ENCODE measurements at places on chromosomes 16 and 17. TPM values are rescaled to one million over a fixed set of nuclear protein-coding genes. Genes with fewer than 3 reads are reported as not detected.

The MFAP4 gene
- 1.5 TPM for total RNA-seq

The MLLT6 gene
- total RNA-seq: 25.1 TPM

The KATNB1 gene
- total RNA-seq: 25.7 TPM

The CCP110 gene
- total RNA-seq: 17.8 TPM

The SCGB1C2 gene
- total RNA-seq: not detected

The ZFP3 gene
- total RNA-seq: 0.18 TPM

DNA sequence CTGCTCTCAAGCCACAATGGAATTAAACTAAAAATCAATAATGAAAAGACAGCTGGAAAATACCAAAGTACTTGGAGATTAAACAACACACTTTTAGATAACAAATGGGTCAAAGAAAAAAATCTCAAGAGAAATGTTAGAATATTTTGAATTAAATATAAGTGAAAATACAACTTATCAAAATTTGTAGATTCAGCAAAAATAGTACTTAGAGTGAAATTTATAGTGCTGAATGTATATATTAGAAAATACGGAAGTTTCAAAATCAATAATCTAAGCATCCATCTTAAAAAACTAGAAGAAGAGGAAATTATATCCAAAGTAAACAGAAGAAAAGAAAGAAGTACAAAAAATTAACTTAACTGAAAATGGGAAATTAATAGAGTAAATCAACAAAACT, 179.2 kb upstream of the CDH11 start:
- no peak overlapping the region for H3K27ac ChIP-seq
- H3K36me3 ChIP-seq: no peaks in the 10 kb centered on the region
- no peak for DNase-seq
- H3K27me3 ChIP-seq: no peaks in the 10 kb centered on the region
- no peaks in the 10 kb centered on the region for H3K4me1 ChIP-seq

GRCh38 chr16:89556750-89557689, 3.5 kb upstream of the RPL13 start:
- peak; percentile 93 for DNase-seq
- H3K27ac ChIP-seq: no peak overlapping the region
- H3K4me1 ChIP-seq: no peaks in the 10 kb centered on the region
- H3K27me3 ChIP-seq: no peaks in the 10 kb centered on the region
- peaks cover 53% of the 10 kb centered on the region for H3K36me3 ChIP-seq

- H3K4me3 ChIP-seq: no peak overlapping the region
- no peak for DNase-seq
- H3K4me1 ChIP-seq: no peaks in the 10 kb centered on the region
Measured at GRCh38 chr17:46063241-46063640, 64.2 kb downstream of the STH start.

GRCh38 chr16:77063676-77064016, 127.3 kb upstream of the MON1B start:
- no peak overlapping the region for H3K27ac ChIP-seq
- no peak overlapping the region for H3K4me3 ChIP-seq
- H3K4me1 ChIP-seq: no peaks in the 10 kb centered on the region
- no peaks in the 10 kb centered on the region for H3K36me3 ChIP-seq
- H3K27me3 ChIP-seq: no peaks in the 10 kb centered on the region

- H3K4me3 ChIP-seq: no peak overlapping the region
- peaks cover 2% of the 10 kb centered on the region for H3K4me1 ChIP-seq
- H3K27me3 ChIP-seq: no peaks in the 10 kb centered on the region
Measured at GRCh38 chr17:65514541-65514940, 46.9 kb downstream of the AXIN2 start.

- H3K4me1 ChIP-seq: no peaks in the 10 kb centered on the region
- no peak overlapping the region for H3K4me3 ChIP-seq
- no peaks in the 10 kb centered on the region for H3K27me3 ChIP-seq
Measured at GRCh38 chr17:80796430-80796861, 195.2 kb upstream of the CHMP6 start.

DNA sequence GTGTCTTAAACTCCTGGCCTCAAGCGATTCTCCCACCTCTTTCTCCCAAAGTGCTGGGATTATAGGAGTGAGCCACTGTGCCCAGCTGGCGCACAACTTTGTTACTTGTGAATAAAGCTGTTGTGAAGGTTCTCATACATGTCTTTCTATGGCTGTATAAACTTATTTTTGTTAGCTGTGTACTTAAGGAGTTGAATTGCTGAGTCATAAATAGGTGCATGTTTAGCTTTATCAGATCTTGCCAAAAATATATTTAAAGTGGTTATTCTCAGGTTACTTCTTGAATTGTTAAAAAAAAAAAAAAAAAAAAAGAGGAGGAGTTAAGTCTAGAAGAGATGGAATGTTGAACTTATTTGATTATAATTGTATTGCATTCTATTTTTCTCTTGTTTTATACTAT, 47.6 kb upstream of the IRX3 start:
- H3K4me3 ChIP-seq: no peak overlapping the region
- H3K36me3 ChIP-seq: no peaks in the 10 kb centered on the region
- H3K27me3 ChIP-seq: no peaks in the 10 kb centered on the region
- peaks cover 6% of the 10 kb centered on the region for H3K4me1 ChIP-seq
- H3K27ac ChIP-seq: no peak overlapping the region

DNA sequence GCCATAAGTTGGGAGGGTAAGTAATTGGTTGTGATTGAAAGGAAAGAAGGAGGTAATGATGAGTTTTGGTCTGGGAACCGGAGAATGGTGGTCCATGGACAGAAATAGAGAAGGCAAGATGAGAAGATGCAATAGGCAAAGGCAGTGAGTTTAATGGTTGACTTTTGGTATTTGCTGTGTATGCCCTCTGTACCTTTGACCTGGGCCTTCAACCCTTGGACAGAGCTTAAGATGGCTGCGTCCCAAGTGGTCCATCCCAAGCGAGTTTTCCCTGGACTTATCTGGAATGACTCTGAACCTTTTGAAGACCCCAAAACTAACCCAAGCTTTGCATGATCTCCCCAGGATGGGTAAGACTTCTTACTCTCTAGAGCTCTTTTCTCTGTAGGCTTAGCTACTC, 664.5 kb downstream of the MAF start:
- no peak overlapping the region for H3K27ac ChIP-seq
- no peak for DNase-seq
- H3K36me3 ChIP-seq: no peaks in the 10 kb centered on the region

DNA sequence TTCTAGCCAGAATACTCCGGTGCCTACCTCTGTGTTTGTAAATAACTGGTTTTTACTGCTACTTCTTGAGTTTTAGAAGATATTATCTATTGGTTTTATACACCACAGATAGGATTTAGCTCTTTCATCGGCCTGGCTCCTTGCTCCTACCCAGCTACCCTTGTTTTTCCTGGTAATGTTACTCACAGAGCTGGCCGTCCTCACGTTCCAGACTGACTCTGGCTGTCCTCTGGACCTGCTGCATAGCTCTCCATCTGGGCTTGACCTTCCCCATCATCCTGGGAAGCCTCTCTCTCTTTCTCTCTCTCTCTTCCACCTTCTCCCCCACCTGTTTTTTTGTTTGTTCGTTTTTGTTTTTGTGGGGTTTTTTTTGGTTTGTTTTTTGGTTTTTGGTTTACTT, 51.5 kb downstream of the MPRIP start:
- peaks cover 4% of the 10 kb centered on the region for H3K36me3 ChIP-seq
- no peak for DNase-seq
- H3K27me3 ChIP-seq: no peaks in the 10 kb centered on the region
- no peak overlapping the region for H3K27ac ChIP-seq

- H3K27ac ChIP-seq: no peak overlapping the region
- no peaks in the 10 kb centered on the region for H3K36me3 ChIP-seq
- DNase-seq: no peak
- H3K4me1 ChIP-seq: peaks cover 4% of the 10 kb centered on the region
- H3K4me3 ChIP-seq: no peak overlapping the region
Measured at GRCh38 chr16:86980644-86981043, 336.5 kb downstream of the C16orf95 start.

GRCh38 chr17:33373273-33373672, 80.2 kb upstream of the ASIC2 start:
- H3K27me3 ChIP-seq: no peaks in the 10 kb centered on the region
- H3K4me1 ChIP-seq: peaks cover 10% of the 10 kb centered on the region
- H3K27ac ChIP-seq: no peak overlapping the region
- no peak for DNase-seq

DNA sequence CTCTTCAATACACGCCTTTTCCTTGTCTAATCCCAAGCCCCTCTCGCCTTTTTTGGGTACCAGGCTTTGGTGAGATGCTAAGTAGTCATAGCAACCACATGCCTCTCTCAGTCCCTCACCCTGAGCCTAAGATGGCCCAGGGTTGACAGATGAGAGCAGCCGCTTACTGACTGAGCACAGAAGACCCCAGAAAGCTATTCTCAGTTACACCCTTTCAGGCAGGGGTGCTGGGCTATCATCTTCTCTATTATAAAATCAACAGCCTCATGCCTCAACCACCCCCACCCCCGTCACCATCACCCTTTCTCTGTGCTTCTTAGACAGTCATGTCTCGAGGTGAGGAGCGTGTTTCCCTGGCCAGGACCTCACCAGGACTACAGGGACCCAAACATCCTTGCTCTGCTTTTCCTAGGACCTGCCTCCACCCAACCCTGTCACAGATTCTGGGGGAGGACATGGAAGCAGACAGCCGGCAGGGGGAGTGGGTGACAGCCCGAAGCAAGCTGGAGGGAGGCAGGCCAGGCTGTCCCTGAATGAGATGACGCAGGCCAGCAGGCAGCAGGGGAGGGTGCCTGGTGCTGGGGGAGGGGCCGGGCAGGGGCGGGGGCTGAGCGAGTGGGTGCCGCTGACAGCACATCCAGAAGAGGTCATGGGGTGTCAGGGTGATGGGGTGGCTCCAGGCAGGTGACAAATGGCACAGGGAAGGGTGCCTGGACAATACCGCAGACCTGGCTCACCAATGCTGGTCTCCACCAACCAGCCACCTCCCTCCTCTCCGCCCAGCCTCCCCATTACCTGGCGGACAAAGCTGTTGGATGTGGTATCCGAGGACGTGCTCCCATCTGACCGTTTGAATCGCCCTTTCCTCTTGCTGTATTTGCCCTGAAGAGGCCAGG, 3.1 kb downstream of the CACNB1 start:
- H3K36me3 ChIP-seq: peaks cover 29% of the 10 kb centered on the region
- peaks cover 4% of the 10 kb centered on the region for H3K4me1 ChIP-seq
- no peak overlapping the region for H3K27ac ChIP-seq
- peak overlapping the region; percentile 26 for H3K4me3 ChIP-seq
- peak; percentile 93 for DNase-seq

- H3K36me3 ChIP-seq: no peaks in the 10 kb centered on the region
- no peaks in the 10 kb centered on the region for H3K4me1 ChIP-seq
- no peaks in the 10 kb centered on the region for H3K27me3 ChIP-seq
- DNase-seq: no peak
- no peak overlapping the region for H3K27ac ChIP-seq
- H3K4me3 ChIP-seq: no peak overlapping the region
Measured at GRCh38 chr16:9422762-9423513, 331.5 kb downstream of the HAPSTR1 start.

DNA sequence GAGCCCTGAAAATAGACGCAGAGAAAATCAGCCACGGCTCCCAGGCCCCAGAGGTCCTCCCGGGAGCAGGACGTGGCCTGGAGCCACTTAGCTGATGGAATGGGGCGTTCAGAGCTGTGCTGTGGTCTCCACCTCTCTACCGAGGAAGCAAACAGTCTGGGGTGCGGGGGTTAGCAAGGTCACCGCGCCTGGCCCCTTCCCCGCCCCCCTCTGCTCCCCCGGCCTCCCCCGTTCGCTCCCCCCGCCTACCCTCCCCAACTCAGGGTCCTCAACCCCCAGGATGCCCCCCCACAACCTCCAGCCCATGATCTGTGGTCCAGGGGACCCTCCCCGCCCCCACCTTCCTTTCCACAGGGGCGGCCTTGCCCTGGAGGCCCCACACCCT, 20.6 kb upstream of the C1QTNF8 start:
- no peaks in the 10 kb centered on the region for H3K27me3 ChIP-seq
- H3K27ac ChIP-seq: no peak overlapping the region
- H3K4me3 ChIP-seq: no peak overlapping the region
- H3K36me3 ChIP-seq: no peaks in the 10 kb centered on the region
- no peaks in the 10 kb centered on the region for H3K4me1 ChIP-seq

All from H9 (cell line).